ENCODE measurements at places on chromosomes 6 and 20. TPM values are rescaled to one million over a fixed set of nuclear protein-coding genes. Genes with fewer than 3 reads are reported as not detected.

Gene SLC2A4RG
- 54.7 TPM for total RNA-seq

Gene NOL4L
- total RNA-seq = 6.2 TPM

Gene ADGRB3
- total RNA-seq = 5.3 TPM

Gene TLDC2
- not detected for total RNA-seq

Gene ACTL10
- total RNA-seq = not detected

All from uterus (tissue), 4 donors.